ENCODE measurements at places on chromosomes 3 and 15.

DNA sequence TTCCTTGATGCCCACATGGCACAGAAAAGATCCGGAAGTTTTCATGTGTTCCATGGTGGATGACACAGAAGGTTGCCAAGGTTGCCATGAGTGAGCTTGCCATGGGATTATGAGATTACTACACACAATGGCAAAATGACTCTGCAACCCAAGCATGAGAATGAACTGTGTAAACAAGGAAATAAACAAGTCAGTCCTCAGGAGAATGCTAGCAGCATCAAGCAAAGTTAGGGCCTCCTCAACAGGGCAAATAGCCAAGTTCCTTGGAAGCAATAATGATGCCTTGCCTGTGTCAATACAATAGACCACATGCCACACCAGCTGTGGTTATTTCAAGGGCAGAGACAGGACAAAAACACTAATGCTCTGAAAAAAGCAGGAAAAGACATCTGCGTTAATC is 41.8 kb downstream of the AQR start:
- DNase-seq, result no peak

GRCh38 chr3:37433758-37434157 is 259.4 kb upstream of the LRRFIP2 start:
- DNase-seq, result no peak

DNA sequence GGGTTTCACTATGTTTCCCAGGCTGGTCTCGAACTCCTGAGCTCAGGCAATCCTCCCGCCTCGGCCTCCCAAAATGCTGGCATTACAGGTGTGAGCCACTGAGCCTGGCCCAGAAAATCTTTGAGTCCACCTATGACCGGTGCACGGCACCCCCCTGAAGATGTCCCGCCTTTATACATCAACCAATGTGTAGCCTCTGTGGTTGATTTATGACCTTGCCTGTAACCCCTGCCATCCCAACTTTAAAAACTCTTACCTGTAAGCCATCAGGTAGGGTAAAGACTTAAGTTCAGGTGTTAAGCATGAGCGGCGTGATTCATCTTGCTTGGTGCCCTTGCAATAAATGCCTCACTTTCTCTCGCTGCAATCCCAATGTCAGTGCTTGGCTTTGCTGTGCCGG is 14.5 kb upstream of the CTSH start:
- no peak for DNase-seq

GRCh38 chr3:110139048-110139447 is 801.7 kb upstream of the DPPA4 start:
- DNase-seq, result no peak

DNA sequence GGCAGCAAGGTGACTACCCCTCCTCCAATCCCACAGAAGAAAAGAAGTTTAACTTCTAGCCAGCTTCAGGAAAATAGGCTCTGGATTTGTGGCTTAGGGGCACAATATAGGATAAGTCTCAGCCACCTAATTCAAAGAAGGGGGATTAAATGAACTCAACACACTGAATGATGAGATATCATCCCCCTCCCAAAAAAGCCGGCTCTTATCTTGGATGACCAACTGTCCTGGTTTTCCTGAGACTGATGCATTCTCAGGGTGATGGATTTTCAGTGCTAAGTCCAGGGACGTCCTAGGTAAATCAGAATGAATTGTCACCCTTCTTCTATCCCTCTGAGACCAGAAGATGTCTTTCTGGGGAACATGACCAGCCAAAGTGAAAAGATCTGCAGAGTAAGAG is 487.0 kb upstream of the PROK2 start:
- no peak for DNase-seq

- no peak for DNase-seq
Measured at GRCh38 chr15:70238917-70239316, 141.2 kb upstream of the TLE3 start.

- no peak for DNase-seq
Measured at GRCh38 chr3:35322070-35322469, 317.3 kb upstream of the ARPP21 start.

GRCh38 chr3:172616031-172616461 is 92.8 kb upstream of the TNFSF10 start:
- DNase-seq, result no peak

- no peak for DNase-seq
Measured at GRCh38 chr3:186751480-186751879, 31.9 kb upstream of the EIF4A2 start.

DNA sequence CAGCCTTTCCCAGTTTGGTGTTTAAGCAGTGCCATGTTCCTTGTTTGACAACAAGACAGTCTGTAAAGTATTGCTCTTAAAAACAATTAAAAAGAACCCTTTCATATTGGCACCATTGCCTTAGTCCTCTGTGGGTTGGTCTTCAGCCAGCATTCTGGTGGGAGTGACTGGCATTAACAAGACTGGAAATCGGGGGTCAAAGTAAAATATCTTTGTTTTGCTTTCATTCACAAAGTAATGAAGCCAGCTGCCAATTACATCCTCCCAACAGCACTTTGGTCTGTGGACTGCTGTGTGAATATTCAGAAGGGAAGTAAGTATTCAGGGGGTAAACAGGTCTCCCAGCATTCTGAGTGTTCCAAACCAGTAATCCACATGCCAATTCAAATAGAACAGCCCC is 8.3 kb upstream of the VILL start:
- no peak for DNase-seq

GRCh38 chr15:80563372-80563997 is 131.6 kb upstream of the ABHD17C start:
- no peak for DNase-seq

- DNase-seq, result peak; percentile 14
Measured at GRCh38 chr15:68684476-68684875, 105.7 kb downstream of the CORO2B start.

DNA sequence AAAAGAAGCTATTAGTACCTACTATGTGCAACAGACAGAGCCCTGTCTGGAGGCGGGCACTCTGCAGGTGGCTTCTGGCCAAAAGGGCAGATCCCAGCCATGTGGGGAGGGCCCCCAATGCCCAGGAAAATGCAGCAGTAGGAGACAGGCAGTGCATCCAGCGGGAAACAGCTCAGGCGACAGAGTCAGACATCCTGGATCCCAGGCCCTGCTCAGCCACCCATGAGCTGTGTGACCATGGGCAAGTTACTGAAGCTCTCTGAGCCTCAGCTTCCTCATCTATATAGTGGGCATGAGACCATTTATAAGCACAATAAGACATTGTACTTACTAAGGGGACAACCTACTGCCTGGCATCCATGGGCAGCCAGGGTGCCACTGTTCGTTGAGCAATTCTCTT is 25.8 kb downstream of the NUP210 start:
- no peak for DNase-seq

- no peak for DNase-seq
Measured at GRCh38 chr3:138023754-138024153, 13.8 kb downstream of the CLDN18 start.

- DNase-seq, result no peak
Measured at GRCh38 chr15:73335026-73335425, 33.7 kb downstream of the HCN4 start.

- DNase-seq, result no peak
Measured at GRCh38 chr15:75727851-75728715, 15.4 kb upstream of the CSPG4 start.

DNA sequence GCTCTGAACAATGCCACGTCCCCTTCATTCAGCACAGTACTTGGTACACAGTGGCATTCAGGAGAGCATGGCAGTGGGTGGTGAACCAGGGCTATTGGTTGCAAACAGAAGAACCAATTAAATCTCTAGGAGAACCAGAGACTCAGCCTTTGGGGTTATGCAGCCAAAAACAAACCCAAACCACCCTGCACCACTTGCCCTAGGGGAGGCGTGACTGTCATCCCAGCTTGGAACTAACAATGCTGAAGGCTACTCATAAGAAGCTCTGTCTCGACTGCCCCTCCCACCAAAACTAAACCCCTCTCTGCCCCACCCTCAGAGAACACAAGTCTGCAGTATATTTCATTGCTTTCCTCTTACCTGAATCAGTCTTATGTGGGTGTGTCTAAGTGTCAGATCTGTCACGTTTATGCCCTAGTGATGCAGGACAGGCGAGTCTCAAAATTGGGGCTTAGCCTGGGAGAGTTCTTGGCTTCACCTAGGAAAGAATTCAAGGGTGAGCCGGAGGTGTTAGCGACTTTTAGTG is 15.2 kb upstream of the KLHL40 start:
- peak; percentile 41 for DNase-seq

DNA sequence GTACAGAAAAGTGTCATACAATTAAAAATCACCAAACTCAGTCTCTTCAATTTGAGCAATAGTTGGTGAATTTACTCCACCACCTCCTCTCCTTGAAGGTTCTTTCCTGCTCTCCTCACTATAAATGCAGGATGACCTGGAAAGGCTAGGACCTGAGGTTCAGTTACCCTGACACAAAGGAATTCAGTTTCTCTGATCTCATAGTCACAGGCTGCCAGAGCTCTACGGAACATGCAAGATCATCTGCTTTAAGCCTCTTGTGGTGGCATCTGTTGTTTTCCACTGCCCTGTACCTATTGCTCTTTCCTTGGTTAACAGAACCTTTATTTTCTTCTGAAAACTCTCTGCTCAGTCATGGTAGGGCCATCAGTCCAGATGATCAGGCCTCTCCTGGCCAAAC is 4.9 kb upstream of the TP63 start:
- DNase-seq, result no peak

DNA sequence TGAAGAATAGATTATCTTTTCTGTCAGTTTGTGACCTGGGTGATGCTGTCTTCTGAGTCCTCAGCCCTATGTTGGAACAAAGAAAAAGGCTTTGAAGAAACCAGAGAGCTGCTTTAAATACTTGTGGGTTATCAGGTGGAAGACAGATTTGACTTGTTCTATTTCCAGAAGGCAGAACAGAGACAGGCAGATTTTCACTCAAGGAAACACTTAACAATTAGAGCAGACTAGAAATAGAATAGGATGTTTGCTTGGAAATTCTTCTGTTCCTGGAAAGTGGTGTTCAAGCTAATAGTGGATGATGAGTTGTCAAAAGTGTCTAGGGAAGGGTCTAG is 219.4 kb downstream of the UBE2E2 start:
- no peak for DNase-seq

- DNase-seq, result no peak
Measured at GRCh38 chr3:64375737-64376136, 150.5 kb upstream of the PRICKLE2 start.

- DNase-seq, result no peak
Measured at GRCh38 chr3:23877329-23877980, 39.3 kb downstream of the NKIRAS1 start.

GRCh38 chr15:60477916-60478565 is 901 bp downstream of the ICE2 start:
- no peak for DNase-seq

GRCh38 chr15:95160316-95160715 is 929.0 kb downstream of the MCTP2 start:
- DNase-seq, result no peak

Measured in cardiac septum (tissue), 1 donor.